ENCODE measurements at places on chromosomes 4 and X.

- DNase-seq: no peak
Observed at GRCh38 chr4:30825008-30825770, 105.0 kb downstream of the PCDH7 start.

DNA sequence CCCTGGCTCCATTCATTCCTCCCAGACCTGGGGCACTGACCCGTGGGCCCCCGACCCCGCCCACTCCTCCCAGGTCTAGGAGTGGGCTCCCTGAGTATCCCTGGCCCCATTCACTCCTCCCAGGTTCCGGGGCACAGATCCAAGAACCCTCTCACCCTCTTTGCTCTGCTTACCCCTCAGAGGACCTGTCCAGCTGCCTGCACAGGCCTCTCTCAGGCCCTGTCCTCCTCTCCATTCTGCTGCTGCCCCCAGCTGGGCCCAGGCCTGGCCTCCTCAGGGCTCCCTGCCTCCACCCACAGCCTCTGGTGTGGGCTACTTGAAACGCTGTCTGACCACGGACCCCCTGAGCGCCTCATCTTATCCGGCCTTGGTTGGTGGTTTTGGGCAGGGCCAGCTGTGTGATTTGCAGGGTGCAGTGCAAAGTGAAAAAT lies 217.7 kb upstream of the PSAPL1 start:
- DNase-seq: no peak

GRCh38 chrX:68892651-68893050 lies 63.8 kb downstream of the EFNB1 start:
- DNase-seq: no peak

DNA sequence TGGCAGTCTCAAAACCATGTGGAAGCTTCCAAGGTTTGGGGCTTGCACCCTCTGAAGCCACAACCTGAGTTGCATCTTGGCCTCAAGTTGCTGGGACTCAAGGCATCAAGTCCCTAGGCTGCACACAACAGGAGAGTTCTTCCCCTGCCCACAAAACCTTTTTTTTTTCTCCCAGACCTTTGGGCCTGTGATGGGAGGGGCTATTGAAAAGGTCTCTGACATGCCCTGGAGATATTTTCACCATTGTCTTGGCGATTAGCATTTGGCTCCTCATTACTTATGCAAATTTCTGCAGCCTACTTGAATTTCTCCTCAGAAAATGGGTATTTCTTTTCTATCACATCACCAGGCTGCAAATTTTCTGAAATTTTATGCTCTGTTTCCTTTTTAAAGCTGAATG lies 349.5 kb upstream of the EDA2R start:
- DNase-seq: no peak

DNA sequence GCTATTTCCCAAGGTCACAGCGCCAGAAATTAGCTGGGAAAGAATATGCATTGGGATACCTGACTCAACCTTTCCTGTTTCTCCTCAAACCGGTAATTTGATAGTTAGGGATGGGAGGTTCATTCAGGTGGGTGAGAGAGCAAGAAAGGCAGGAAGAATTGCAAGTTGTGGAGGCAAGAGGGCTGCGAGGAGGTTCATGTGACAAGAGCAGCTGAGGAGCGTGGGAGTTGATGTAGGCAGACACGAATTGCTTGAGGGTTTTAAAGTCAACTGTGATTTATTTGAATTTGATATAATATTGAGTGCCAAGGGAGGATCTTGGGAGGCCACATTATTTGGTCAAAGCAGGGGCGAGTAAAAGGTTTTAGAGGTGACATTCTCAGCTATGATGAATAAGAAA lies 329.0 kb downstream of the STIM2 start:
- DNase-seq: no peak

DNA sequence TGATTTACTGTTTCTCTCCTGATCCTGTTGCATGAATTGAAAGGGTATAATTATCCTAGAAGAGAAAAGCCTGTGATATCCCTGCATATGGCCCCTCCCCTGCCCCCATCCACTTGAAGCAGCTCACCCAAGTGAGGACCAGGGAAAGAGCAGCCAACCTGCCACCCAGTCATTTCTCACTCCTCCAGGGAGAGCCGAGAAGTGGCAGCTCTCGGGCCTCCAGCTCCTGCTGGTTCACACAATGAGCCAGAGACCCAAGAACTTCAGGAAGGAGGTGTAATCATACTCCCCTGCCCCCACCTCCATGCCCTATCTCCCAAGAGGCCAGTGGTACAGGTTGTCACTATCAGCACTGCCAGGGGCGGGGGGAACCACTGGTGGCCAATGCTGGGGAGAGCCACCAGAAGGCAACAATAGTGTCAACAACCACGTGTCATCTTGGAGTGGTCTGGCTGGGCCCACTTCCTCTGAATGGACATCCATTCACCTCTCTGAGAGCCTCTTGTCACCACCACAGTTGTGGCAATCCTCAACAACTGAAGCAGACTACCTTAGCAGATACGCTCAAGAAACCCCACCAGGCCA lies 42.9 kb downstream of the APOO start:
- DNase-seq: no peak

- DNase-seq: no peak
Observed at GRCh38 chrX:7110821-7111276, 36.7 kb upstream of the STS start.

GRCh38 chr4:125704726-125705125 lies 390.0 kb downstream of the FAT4 start:
- DNase-seq: no peak

GRCh38 chr4:40164459-40164858 lies 32.4 kb upstream of the RHOH start:
- no peak for DNase-seq

GRCh38 chrX:10854594-10854993 lies 234.2 kb upstream of the MID1 start:
- DNase-seq: no peak

DNA sequence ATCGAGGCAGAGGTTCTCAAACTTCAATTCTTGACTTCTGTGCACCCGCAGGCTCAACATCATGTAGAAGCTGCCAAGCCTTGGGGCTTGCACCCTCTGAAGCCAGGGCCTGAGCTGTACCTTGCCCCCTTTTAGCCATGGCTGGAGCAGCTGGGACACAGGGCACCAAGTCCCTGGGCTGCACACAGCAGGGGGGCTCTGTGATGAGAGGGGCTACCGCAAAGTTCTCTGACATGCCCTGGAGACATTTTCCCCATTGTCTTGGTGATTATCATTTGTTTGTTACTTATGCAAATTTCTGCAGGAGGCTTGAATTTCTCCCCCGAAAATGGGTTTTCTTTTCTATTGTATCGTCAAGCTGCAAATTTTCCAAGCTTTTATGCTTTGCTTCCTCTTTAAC lies 4.9 kb upstream of the MAGEB17 start:
- DNase-seq: no peak
